ENCODE measurements at places on chromosomes 7 and 10.

GRCh38 chr7:44322631-44323363 lies 2.6 kb downstream of the CAMK2B start:
- DNase-seq, result no peak

DNA sequence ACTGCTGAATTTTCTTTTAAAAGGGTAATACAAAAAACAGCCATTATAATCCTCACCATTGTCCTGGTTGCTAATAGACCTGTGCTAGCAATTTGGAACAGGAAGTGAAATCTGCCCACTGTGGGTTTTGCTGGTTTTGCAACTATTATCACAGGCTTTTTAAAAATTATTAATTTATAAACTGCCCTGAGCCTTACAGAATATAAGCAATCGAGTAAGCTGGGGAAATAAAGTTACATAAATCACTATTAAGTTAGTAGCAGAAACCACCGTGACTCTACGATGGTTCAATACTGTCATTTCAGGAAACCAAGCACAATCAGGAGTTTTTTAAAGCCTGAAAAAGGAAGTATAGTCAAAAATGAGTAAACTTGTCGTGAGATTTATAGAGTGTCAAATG lies 62.3 kb downstream of the TMEM26 start:
- DNase-seq, result peak; percentile 28

- DNase-seq, result no peak
Measured at GRCh38 chr7:1249731-1250130, 17.1 kb downstream of the UNCX start.

DNA sequence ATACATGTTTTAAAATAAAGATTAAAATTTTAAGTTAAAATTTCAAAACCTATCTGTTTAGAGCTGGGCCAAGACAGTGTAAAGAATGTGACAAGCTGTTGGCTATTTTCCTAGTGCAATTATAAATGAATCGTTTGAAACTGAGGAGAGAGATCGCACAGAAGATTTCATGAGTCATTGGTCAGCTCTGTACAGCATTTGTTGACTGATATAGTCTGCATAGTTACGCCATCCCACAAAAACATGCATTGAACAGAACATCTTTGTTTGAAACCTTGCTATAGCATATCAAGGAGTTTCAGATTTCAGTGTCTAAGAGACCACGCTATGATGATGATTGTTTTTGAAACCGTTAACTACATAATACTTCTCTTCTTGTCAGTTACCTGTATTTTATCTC lies 1.3 kb upstream of the C10orf67 start:
- peak; percentile 46 for DNase-seq

- no peak for DNase-seq
Measured at GRCh38 chr7:90194911-90195809, 16.4 kb upstream of the STEAP2 start.

DNA sequence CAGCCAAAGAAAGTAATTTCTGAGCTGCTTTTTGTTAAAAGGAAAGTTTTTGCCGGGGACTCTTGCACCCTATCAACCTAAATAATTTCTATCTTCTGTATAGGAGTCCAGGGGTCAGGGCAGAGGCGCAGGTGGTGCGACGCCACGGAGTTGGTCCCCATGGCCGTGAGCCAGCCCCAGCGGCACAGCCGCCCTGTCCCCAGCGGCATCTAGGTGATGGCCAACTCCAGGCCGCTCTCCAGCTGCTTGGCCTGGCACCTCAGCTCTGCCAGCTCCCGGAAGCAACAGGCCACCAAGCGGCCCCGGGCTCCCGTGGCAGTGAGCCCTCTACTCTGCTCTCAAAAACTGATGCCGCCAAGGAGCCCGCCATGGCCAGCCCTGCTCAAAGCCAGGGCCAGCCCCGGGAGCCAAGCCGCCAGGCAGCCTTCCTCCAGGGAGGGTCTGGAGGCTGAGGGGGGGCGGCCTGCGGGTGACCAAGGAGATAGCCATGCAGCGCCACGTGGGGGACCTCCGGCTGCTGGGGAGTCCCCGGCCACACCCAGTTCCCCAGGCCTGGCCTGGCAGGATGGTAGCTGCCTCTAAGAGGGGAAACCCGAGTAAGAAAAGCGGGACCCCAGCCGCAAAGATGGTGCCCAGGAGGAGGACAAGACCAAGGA lies 22.8 kb upstream of the LANCL2 start:
- DNase-seq, result no peak

GRCh38 chr7:44377134-44377463 lies 51.7 kb upstream of the CAMK2B start:
- no peak for DNase-seq

DNA sequence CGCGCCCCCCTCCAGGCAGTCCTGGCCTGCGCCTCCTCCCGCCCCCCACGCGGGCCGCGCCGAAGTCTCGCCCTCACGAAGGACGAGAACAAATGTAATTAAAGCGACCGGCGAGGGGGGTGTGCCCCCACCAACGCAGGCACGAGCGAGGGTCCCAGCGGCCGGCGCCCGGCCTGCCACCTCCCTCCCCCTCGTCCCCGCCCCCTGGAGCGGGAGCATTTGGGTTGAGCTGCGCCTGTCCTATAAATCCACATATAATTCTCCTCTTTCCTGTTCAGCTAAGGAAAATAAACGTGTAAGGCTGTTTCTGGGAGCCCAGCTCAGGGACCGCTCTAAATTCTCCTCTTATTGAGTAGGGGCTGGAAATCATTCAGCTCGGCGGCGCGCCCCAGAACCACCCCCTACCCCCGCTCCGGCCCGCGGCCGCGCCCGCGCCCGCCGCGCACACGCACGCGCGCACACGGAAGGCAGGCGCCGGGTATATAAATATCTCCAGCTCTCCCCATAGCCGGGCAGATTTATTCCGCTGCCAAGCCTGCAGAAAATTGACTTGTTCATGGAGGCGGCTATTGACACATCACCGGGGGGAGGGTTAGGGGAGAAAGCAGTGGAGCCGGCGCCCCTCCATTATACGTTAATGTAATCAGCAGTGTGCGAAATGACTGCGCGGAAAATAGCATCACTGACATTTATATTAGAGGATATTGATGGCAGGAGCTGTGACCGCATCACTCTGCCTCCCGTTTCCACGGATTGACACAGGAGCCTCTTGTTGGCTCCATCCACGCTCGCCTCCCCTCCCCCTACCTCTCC lies 61.6 kb upstream of the BTRC start:
- DNase-seq, result no peak

DNA sequence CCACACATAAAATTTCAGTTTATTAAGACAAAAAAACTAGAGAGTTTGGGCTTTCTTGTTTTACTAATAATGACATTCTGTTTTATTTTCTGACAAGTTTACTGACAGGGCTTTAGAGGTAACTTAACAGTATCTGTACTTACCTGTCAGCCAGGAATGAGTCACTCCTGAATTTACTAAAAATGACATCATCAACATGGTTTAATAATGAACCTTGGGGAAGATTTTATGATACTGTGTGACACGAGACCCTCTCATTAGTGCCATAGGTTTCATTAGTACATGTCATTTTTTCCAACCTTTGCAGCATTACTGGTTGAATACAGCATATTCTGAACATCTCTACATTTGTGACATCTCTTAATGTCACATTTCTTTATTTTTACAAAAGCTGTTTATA lies 131.1 kb downstream of the KCND2 start:
- peak; percentile 42 for DNase-seq

GRCh38 chr10:11891776-11892486 lies 68.8 kb downstream of the PROSER2 start:
- no peak for DNase-seq

DNA sequence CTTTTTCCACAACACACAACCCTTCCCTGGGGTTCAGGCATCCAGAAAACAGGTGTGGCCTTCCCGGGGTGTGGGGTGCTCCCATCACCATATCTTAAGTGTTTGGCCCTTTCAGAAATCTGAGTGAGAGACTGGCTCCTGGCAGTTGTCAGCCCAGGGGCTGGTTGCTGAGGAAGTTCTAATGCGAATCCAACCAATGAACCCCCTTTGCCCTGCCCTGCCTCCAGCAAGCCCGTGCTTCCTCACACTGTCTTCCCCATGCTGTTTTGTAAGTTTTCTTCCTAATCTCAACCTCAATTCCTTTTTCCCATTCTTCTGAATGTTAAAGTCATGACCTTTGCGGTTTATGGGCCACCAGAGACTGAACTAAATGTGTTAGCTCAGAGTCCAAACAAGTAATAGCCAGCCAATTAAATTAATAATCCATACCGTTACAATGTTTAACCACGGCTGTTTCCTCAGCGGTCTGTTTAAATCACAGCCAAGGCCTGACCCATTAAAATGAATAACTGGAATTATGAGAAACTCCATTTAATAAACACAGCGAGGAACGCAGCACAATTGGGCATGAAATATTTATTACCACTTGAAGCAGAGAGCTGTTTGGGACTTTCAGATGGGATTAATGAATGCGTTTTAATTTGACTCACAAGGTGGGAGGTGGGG lies 90.9 kb upstream of the TCF7L2 start:
- DNase-seq, result no peak

DNA sequence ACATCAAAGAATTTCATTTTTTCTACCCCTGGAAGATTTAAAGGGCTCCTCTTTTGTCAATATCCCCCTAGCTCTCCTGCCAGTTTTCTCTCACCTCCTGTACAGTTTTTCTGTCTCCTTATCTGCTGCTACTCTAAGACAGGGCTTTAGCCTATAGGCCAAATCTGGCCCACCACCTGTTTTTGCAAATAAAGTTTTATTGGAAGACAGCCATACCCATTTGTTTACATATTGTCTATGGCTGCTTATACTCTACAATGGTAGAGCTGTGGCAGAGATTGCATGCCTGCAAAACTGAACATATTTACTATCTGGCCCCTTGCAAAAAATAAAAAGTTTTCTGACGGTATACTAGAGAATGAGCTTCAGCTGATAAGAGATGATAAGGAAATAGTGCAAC lies 37.4 kb upstream of the GARS1 start:
- DNase-seq, result no peak

GRCh38 chr7:2433713-2434550 lies 30.5 kb downstream of the CHST12 start:
- DNase-seq, result no peak

DNA sequence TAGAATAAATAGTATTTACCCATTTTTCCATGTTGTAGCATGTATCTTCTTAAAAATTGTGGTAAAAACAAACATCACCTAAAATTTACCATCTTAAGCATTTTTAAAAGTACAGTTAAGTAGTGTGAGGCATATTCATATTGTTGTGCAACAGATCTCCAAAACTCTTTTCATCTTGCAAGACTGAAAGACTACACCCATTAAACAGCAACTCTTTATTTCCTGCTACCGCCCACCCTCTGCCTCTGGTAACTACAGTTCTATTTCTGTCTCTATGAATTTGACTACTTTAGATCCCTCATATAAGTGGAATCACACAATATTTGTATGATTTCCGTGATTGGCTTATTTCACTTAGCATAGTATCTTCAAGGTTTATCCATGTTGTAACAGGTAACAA lies 40.0 kb upstream of the AGBL3 start:
- peak; percentile 8 for DNase-seq

- DNase-seq, result no peak
Measured at GRCh38 chr7:77450054-77450453, 33.9 kb upstream of the GSAP start.

DNA sequence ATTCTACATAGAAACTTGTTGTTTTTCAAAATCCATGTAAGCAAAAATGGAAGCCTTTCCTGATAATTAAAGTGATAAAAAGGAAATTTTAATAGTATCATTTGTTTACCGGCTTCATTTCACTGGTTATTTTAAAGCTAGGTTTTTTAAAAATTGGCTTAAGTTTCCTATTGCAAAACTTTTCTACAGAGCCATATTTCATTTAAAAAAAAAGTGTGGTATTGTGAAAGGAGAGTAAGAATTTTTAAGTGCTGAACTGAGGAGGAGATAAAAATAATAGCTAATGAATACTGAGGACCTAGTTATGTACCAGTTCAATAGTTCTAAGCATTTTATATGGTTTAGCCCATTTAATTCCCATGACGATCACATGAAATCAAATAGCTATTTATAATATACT lies 172.2 kb upstream of the COL1A2 start:
- no peak for DNase-seq

DNA sequence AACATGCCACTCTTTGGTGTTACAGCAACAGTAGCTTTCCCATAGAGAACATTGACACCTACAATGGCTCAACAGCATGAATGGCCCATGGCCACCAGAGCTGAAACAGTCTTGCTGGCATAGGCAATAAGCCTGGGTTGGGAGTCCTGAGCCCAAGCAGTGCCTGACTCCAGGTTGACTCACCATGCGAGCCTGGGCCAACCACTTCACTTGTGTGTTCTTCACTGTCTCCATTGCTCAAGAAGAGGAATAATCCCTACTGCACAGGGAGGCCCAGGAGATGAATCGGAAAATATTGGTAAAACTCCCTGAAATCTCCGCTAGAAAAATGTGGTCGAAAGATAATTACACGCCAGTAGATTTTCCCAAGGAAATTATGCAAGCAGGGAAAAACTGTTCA lies 89.2 kb upstream of the INHBA start:
- DNase-seq, result no peak

Measured in activated CD4-positive, alpha-beta T cell treated with anti-CD3 and anti-CD28 coated beads, Interleukin-2, Interleukin-4, amounts not matched to agents 100 ng/mL and 50 ng/mL, durations not matched to agents 16 hours and 8 hours (primary cell).